Neural progenitor cell (in vitro differentiated cells): ENCODE measurements at places on chromosomes 2 and 18.

DNA sequence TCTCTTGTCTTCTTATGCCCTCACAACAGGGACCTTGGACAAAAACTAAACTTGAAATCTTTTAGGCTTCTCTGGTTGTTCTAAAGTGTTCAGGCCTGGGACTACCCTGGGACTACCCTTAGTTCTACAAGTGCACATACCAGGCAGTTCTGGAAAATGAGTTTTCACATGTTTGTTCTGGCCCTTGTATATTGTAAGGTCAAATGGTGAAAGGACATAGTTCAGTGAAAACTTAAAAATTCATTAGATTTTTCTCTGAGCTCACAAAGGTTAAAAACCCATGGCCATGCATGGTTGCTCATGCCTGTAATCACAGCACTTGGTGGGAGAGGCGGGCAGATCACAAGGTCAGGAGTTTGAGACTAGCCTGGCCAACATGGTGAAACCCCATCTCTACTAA, 875.5 kb upstream of the FAM98A start:
- DNase-seq, result no peak

DNA sequence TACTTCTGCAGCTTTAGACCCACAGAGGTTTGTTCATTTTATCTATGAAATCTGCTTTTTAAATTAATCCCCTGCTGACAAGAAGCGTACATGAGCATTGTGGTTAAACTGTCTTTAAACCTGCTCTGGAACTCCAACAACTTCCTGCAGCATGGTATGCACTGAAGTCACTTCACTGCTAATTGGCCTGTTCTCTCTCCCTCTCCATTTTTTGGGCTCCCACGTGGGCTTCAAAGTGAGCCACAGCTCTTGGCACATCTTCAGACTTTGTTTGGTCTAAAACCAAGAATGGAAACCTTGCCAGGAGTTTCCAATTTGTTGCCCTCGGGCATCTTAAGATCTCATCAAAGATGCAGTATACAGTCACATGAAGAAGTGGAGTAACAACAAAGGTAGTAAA, 311.4 kb downstream of the LRRTM1 start:
- DNase-seq, result no peak

DNA sequence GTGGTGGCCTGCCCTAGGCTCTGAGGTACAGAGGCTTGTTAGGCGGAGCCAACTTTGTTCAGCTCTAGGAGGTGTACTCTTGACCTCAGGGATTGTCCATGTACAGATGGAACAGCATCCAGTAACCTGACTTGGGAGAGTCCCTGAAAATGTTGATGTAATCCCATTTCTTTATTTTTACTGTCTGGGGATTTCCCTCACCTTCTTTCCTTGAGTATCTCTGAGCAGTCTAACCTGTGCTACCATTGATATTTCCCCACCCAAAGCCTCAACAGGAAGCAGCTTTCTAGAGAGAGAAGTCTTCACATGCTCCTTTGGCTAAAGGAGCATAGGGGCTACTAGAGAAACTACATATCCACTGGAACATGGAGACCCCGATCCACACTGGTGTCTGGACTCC, 10.4 kb downstream of the IL36A start:
- no peak for DNase-seq

GRCh38 chr2:59502981-59503380, 1050.5 kb downstream of the BCL11A start:
- no peak for DNase-seq

- DNase-seq, result no peak
Observed at GRCh38 chr2:68917034-68917718, 35.5 kb downstream of the GKN2 start.

GRCh38 chr2:149040451-149040850, 2.0 kb downstream of the LYPD6B start:
- DNase-seq, result peak; percentile 47

DNA sequence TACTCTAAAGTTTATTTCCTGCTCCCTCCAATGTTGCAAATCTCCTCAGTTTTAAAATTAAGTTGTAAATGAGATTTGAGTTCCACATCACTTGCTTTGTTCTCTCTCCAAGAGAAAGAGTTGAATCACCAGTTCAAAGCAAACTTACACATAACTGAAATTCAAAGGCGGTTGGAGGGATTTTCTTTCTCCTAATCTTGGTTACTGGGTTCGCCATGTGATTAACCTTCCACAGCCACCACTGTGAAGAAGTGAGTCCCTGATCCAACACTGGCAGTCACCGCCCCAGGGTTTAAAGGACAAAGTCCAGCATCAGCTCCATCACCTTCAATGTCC, 247.1 kb downstream of the MYCN start:
- no peak for DNase-seq

DNA sequence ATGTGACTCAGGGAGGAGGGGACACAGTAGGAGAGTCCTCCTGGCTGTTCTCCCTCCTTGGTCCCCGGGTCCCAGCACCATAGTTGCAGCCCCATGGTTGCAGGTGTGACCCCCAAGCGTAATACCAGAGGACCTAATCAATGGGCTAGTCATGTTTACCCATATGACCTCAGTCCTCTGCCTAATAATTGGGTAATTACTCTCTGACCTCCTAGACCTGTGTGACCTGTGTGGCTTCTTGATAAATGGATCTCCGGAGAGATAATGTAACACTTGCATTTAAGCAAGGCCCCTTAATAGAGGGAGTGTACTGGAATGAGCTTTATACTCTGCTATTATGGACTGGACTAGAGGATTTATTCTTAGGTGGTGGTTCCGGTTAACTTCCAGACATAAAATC, 32.2 kb upstream of the GMCL1 start:
- DNase-seq, result no peak

DNA sequence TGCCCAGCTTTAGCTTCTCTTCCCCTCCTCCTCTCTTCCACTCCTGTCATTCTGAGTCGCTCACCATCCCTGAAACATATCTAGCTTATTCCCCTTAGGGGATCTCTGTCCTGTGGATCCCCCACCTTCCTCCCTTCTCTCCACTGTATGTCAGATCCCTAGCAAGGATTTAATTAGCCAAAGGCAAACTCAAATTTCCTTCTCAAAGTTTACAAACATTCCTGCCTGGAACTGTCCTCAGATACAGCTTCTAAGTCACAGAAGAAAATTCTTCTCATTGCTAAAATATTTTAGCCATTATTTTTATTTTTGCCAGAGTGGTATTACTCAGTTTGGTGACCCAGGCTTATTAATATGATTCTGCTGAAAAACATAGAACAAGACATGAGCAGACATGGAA, 315.3 kb downstream of the CYP26B1 start:
- no peak for DNase-seq

- peak; percentile 42 for DNase-seq
Observed at GRCh38 chr2:203225423-203226039, 13.3 kb upstream of the CYP20A1 start.

- no peak for DNase-seq
Observed at GRCh38 chr18:59724103-59724502, 26.9 kb upstream of the CCBE1 start.

DNA sequence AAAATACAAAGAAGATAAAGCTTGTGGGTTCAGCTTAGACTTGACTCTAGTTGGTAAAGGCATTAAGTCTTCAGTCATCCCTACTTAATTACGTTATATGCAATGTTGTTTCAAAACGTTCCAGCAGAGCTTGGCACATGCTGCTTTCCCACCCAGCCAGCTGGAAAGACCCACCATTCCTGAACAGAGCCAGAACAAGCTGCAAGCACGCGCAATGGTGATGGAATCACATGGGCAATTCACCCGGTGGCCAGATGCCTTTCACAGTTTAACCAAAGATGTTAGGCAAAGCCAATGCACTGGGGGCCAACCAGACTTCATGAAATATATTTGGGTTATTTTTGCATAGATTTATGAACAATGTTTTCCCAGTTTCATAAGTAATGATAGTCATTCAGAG, 123.4 kb upstream of the CDH20 start:
- no peak for DNase-seq

- no peak for DNase-seq
Observed at GRCh38 chr2:3142210-3142609, 235.4 kb downstream of the EIPR1 start.

DNA sequence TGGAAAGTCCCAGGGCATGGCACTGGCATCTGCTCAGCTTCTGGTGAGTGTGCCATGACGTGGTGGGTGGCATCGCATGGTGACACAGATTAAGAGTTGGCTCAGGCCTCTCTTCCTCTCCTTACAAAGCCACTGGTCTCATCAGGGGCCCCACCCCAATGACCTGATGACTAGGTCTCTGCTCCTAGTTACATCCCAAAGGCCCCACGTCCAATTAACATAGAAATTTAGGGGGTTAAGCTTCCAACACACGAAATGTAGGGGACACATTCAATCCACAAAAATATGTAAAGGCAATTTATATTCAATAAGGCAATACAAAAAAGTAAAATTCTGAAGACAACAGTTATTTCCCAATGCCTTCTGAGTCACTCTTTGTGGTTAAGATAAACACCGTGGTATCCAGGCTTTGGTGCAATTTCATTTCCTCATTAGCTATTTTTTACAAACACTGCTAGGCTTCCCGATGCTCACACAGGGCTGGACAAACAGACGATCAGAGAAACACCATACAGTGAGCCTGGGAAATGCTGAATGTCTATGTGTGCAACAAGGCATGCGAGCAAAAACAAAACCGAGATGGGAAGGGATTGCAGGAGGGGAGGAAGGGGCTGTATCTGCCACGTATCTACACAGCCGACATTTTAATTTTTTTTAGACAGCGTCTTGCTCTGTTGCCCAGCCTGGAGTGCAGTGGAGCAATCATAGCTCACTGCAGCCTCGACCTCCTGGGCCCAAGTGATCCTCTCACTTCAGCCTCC, 67.2 kb downstream of the MBP start:
- DNase-seq, result no peak

GRCh38 chr2:113739849-113740248, 16.6 kb downstream of the SLC35F5 start:
- DNase-seq, result no peak

DNA sequence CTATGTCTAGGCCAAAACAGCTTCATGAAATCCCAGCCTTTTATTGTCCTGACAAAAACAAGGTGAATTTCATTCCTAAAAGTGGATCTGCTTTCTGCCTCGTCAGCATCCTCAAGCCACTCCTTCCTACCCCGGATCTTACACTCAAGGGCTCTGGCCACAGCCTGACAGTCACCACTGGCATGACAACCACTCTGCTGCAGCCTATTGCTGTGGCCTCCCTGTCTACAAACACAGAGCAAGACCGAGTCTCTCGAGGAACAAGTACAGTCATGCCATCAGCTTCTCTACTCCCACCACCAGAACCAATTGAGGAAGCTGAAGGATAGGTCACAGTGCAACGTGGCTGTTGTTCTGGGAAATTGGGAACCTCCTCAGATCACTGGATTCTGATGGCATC, 106.1 kb downstream of the ICA1L start:
- DNase-seq, result no peak

DNA sequence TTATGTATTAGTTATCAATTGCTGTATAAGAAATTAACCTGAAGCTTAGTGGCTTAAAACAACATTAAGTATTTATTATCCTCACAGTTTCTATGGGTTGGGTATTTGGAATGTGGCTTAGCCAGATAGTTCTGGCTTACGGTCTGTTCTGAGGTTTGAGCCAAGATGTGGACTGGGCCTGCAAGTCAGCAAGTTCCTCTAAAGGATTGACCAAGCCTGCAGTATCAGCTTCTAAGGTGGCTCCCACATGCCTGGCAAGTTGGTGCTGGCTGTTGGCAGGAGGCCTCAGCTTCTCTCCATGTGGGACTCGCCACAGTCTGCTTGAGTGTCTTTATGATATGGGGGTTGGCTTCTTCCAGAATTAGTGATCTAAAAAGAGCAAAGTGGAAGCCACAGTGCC, 45.0 kb upstream of the TCF4 start:
- no peak for DNase-seq

DNA sequence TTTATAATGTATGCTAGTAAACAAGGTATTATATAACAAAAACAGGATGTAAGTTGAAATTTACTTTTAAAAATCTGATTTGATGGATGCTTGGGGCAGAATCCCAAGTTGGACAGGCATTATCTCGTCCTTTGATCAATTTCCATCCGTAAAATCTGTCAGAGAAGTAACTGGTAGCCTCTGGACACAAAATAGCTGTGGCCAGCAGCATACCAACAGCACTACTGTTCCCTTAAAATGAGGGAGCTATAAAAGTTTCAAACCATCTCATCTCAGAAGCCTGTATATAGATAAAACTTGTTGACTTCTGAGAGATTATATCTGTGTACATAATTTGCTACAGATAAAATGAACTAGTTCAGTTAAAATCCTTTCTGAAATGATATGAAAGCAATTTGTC, 14.7 kb upstream of the METAP1D start:
- DNase-seq, result no peak

DNA sequence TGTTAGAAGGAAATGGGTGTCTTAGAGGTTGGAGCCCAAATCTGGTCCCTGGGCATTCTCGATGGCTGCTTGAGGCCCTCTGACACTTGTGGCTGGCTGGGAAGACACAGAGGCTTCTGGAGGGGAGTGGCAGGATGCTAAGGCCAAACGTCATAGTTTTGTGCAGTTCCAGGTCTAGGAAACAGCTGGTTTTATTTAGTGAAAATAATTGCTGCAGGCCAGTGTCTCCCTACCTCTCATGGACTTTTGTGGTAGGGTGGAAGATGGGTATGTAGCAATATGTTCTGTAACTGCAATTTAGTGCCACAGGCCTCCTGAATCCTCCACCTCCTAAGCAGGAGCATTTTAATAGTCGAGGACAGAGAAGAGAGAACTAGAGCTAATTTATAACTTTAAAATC, 32.2 kb upstream of the SPRED2 start:
- no peak for DNase-seq

DNA sequence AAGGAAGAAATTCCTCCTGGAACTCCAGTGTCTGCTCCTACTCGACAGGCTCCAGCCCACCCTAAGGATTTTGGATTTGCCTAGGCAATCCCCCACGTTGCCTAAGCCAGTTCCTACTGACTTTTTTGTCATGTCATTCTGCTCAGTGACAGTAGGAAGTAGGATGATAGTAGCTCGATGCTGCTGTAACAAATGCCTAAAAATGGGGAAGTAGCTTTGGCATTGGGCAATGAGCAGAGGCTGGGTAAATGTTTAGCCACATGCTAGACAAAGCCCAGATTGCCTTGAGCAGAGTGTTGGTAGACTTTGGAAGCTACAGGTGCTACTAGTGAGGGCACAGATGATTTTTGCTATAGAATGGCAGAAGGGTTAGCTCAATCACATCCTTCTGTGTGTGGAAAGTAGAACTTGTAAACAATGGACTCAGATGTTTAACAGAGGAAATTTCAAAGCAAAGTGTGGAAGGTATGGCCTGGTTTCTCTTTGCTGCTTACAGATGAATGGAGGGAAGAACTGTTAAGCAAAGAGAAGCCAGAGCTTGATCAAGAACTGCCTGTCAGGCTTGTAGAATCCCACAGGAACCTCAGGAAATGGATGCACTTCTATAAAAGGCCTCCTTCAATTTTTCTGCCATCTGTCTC, 154.8 kb downstream of the RNF144A start:
- no peak for DNase-seq

DNA sequence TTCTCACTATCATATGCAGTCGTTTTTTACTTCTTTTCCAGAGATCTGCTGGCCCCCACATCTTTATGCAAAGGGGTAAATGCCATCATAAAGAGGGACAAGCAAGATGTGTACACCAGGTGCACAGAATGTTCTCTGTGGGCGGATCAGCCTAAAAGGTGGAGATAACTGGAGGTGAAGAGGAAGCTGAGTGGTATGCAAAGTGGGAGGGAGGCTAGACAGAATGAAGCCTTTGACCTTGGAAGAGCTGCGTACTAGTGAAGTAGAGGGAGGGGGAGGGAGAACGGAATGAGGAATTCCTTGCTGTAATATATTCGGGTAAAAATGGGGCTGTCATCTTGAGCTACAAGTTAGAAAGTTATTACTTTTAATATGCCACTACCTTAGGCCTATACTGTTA, 287.5 kb upstream of the VRK2 start:
- DNase-seq, result no peak
